HCT116 (cell line): ENCODE measurements at places on chromosomes 16 and 17. TPM values are rescaled to one million over a fixed set of nuclear protein-coding genes. Genes with fewer than 3 reads are reported as not detected.
A peak's percentile ranks its signal among the peaks of the same experiment; 100 is the strongest.

DNA sequence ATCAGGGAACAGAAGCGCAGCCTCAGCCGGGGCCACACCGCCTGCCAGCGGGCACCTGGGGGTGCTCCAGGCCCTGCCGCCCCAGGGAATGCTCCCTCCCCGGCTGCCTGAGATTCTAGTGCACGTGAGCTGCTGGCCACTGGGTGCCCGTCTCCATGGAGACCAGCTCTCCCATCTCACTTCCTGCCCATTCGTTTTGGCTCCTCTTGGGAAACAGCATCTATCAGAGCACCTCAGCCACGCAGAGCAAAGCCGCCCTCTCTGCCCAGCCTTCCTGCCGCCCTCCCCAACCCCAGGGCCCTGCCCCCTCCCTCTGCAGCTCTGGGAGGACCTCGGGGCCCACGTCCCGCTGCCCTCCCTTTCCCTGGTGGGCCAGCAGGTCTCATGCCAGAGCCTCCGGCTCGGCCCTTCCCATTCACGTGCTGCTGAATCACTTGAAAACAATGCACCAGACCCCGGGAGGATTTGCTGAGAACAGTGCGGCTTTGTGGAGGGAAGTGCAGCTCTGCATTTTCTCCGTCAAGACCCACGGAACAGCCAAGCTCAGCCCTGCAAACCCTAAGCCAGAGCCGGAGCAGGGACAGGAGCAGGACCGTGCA lies 19.4 kb downstream of the CEP295NL start:
- H3K27me3 ChIP-seq: no peaks in the 10 kb centered on the region
- no peaks in the 10 kb centered on the region for H3K36me3 ChIP-seq
- peak; percentile 72 for DNase-seq
- peak overlapping the region; percentile 95 for H3K27ac ChIP-seq
- H3K4me3 ChIP-seq: peak overlapping the region; percentile 41
- peaks cover 48% of the 10 kb centered on the region for H3K4me1 ChIP-seq

DNA sequence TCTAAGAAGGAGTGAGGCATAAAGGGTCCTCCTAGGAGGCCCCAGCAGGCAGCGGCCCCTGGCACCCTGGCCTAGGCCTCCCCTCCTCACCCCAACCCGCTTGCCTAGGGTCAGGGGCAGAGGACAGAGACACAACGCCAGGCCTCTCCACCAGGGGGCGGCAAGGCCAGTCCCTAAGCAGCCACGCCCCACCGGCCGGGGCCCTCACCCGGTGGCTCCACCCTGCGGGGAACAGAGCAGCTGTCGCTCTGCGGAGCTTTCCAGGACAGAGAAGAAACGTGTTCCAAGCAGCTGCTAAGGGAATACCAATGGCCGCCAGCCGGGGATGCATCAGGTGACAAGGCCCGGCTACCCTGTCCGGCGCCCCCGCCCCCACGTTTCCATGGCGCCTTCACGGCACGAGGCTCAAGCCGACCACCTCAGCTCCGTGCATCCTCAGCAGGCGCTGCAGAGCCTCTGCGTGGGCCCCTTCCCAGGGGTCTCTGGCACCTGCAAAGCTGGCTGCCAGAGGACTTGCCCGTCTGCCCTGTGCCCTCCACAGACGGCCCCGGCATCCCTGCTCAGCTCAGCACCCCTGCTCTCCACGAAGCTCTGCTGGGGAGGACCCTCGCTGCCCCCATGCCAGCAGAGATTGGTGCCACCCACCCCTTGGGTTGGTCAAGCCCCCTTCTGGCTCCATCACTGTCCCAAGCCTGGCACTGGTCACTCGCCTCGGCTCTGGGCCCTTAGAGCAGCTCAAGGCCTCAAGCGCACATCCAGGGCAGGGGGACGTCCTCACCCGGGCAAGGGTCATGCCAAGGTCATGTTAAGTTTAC lies 5.6 kb downstream of the ZNF598 start:
- peaks cover 23% of the 10 kb centered on the region for H3K4me1 ChIP-seq
- no peak overlapping the region for H3K4me3 ChIP-seq
- H3K36me3 ChIP-seq: peaks cover 42% of the 10 kb centered on the region; the same call in 1 of the 2 replicates
- H3K27ac ChIP-seq: peak overlapping the region; percentile 62; the same call in 1 of the 2 replicates
- no peaks in the 10 kb centered on the region for H3K27me3 ChIP-seq

- 0 out of 2 replicates have a peak, but pooled peaks cover 6% of the 10 kb centered on the region for H3K27me3 ChIP-seq
- peaks cover 4% of the 10 kb centered on the region; the same call in 1 of the 2 replicates for H3K4me1 ChIP-seq
- H3K27ac ChIP-seq: no peak overlapping the region
- no peak for DNase-seq
Measured at GRCh38 chr17:62760945-62761267, 47.2 kb downstream of the MARCHF10 start.

DNA sequence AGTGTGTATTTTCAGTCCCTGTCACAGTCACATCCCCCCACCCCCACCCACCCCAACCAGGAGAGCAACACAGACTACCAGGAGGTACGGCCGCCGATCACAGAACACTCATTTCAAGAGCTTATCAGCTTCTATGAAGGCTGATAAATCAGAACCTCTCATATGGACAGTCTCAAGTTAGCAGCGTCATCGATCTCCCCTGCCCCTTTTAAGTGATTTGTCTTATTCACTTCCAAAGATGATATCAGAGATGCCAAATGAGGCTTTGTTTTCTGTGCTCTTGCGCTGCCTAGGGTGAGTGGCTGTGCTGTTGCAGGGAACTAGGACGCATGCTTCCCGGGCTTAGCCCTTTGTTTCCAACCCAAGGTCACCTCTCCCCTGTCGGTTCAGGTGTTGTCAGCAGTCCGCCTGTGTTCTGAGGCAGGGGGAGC lies 26.8 kb upstream of the PMFBP1 start:
- H3K4me3 ChIP-seq: no peak overlapping the region
- H3K27me3 ChIP-seq: no peaks in the 10 kb centered on the region
- no peak for DNase-seq
- no peak overlapping the region for H3K27ac ChIP-seq
- no peaks in the 10 kb centered on the region for H3K4me1 ChIP-seq

The NOTUM gene
- total RNA-seq: 12.5 TPM

- no peak overlapping the region for H3K27ac ChIP-seq
- H3K27me3 ChIP-seq: no peaks in the 10 kb centered on the region
- no peak overlapping the region for H3K4me3 ChIP-seq
Measured at GRCh38 chr16:66484453-66485213, 57.5 kb downstream of the BEAN1 start.

DNA sequence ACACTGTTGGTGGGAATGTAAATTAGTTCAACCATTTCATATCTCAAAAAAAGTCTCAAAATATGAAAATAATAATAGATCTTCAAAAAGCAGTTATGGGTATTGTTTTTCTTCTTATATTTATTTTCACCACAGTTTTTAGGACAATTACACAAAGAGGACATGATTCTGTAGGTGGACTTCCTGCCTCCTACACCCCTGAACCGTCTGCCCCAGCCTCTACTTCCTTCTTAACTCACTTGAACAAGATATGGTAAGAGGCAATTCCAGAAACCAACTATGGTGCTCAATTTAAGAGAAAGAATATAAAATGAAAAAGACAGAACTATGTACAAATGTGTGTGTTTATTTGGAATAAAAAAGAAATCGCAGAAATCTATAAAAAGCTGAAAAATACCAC lies 74.1 kb upstream of the MON1B start:
- H3K4me3 ChIP-seq: no peak overlapping the region
- H3K36me3 ChIP-seq: no peaks in the 10 kb centered on the region
- no peak for DNase-seq
- no peak overlapping the region for H3K27ac ChIP-seq
- no peaks in the 10 kb centered on the region for H3K4me1 ChIP-seq
- peaks cover 29% of the 10 kb centered on the region for H3K27me3 ChIP-seq
